ENCODE measurements at places on chromosomes 1 and 21.

GRCh38 chr1:26094076-26094669 lies 17.5 kb upstream of the PDIK1L start:
- no peak for DNase-seq

DNA sequence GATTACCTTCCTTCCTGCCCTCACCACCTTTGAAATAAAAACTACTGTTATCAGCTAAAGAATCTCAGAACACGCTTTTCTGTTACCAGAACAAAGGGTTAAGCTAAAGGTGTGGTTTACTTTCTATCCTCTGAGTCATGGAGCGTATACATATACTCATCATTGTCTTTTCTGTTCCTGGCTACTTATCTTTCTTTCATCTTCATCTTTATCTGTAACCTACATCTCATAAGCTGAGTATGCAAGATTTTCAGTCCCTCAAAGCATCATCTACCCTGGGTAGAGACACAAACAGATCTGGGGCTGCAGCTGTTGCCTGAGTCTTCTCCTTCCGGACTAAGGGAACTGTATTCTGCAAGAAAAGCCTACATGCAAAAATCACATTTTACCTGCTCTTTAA lies 75.6 kb downstream of the LMO4 start:
- DNase-seq: peak; percentile 50

DNA sequence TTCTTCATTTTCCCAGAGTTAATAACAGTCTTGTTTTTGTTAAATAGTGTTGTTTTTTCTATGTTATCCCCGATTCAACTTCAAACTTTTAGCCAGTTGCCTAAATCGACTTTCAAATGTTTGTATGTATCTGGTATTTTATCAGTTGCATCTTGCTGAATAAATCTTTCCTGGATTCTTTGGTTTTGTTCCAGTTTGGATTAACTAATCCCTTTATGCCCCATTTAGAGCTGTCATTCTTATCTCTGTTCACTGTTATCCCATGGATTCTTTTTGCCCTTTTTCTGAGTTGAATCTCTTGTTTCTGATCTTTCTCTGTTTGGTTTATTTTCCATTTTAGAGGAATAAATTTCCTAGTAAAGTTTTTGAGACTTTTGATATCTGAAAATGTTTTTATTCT lies 31.1 kb upstream of the PTCH2 start:
- no peak for DNase-seq

DNA sequence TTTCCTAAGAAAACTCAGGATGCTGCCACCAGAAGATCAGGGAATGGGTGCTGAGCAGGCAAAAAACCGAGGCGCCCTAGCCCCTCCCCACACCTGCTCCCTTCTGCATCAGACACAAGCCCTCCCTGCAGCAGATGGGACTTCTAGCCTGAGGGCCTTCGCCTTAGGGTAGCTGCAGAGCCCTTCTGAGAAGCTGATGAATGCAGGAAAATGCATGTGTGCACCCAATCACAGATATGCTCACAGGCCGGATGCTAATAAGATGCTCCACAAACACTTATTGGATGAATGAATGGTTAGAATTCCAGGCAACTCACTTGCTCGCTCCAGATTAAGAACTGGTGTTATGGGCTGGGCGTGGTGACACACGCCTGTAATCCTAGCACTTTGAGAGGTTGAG lies 6.8 kb upstream of the C1orf210 start:
- no peak for DNase-seq

- DNase-seq: no peak
Observed at GRCh38 chr1:166237675-166238074, 70.9 kb upstream of the FAM78B start.

- DNase-seq: peak; percentile 77
Observed at GRCh38 chr1:204791453-204792353, 79.0 kb upstream of the NFASC start.

GRCh38 chr1:186999506-186999905 lies 170.8 kb downstream of the PLA2G4A start:
- no peak for DNase-seq

DNA sequence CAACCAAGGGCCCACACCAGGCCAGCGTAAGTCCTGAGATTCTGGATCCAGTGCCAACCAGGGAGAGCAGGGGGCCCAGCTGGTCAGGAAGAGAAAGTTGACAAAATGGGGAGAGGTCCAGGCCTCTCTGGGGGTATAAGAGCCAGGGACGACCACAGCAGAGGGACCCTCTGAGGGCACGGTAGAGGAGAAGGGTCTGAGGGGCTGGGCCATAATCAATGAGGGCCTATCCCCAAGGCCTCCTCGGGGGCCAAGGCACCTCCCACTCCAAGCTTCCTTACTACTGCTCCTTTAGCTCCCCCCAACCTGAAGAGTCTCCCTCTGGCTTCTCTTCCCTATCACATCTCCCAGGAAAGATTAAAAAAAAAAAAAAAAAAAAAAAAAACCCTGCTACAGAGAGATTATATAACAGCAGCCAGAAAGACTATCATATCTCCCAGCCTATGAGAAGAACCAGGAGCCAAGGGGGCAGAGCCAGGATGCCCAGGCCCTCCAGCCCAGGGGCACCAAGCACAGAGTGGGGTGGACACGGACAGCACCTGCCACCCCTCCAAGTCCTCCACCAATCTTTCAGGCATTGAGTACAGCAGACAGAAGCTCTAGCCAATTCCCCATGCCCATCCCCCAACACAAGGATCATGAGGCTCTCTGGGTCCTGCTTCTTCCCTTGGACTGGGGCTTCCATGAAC lies 2.7 kb downstream of the MEF2D start:
- no peak for DNase-seq

Measured in CD4-positive, alpha-beta T cell treated with Interleukin-2 at 100 ng/mL for 4 hours (primary cell).